OCI-M1 (cell line): ENCODE measurements at places on chromosomes 12 and 14.

- peak; percentile 63 for DNase-seq
Measured at GRCh38 chr14:103519043-103519836, 3.4 kb downstream of the CKB start.

DNA sequence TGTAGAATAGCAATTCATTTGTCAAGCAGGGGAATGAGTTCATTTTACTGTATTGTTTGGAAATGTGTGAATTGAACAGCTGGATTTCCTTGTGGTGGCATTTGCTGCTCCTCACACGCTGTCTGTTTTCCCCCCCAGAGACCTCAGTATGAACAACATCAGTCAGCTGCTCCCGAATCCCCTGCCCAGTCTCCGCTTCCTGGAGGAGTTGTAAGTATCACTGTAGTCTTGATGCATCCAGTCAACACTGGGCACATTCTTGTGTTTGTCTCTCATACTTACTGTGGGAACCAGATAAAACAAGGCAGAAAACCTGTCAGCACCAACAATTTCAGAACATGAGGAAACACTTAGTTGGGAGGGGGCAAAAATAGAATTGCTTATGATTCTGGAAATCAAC is 64.9 kb downstream of the LGR5 start:
- no peak for DNase-seq

GRCh38 chr14:59352961-59353360 is 112.2 kb downstream of the GPR135 start:
- no peak for DNase-seq

DNA sequence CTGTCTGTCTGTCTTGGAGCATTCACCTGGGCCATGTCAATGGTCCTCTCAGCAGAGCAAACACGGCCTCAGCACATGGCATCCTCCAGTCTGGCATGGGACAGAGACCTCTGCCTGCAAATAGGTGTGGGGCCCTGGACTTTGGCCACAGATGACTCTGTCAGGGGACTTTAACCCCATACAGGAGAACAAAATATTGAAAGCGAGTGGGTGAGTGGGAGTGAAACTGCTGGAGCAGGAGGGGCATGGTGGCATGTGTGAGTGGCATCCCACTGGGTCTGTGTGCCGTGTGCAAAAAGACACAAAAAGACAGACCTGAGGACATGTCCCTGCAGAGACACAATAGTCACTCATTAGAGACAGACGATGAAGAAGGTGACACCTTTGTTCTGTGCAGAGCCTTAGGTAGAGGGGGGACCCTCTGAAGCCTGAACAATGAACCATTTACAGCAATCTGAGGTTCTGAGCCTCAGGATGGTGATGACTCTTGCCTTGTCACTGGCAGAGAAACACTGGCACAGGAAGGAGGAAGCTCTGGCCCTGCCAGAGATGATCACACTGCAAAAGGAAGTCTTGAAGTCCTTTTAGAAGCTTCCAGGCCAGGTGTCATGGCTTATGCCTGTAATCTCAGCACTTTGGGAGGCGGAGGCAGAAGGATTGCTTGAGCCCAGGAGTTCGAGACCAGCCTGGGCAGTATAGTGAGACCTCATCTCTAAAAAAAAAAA is 7.5 kb downstream of the LAG3 start:
- DNase-seq = no peak

DNA sequence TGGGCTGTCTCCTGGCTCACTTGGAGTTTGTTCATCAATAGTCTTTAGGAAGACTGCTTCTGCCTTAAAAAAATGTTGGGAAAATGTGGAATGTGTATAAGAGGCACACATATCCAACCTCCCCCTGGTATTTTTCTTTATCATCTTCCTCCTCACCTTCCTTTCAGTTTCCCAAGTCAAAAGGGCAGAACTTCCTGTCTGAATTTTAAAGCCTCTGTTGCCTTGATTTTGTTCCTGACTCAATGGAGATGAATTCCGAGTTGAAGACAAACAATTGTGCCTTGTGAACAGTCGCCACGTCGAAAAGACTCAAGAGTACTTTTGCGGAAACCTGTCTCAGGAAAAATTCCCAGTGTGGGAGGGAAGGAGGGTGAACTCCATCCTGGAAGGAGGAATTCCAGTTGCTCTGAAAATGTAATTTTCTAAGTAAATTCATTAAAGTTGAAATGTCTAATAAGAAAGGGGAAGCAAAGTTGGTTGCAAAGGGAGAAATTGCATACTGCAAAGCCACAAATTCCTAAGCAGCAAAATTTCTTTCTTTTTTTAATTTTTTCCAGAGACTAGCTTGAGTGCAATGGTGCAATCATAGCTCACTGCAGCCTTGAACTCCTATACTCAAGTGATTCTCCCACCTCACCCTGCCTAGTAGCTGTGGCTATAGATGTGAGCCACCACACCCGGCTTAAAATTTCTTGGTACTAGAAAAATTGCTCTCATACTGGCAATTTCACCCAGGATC is 50.2 kb upstream of the ELK3 start:
- peak; percentile 15 for DNase-seq

- DNase-seq = no peak
Measured at GRCh38 chr12:120455302-120455701, 9.1 kb downstream of the GATC start.

- DNase-seq = no peak
Measured at GRCh38 chr12:24185782-24186181, 236.3 kb upstream of the SOX5 start.

DNA sequence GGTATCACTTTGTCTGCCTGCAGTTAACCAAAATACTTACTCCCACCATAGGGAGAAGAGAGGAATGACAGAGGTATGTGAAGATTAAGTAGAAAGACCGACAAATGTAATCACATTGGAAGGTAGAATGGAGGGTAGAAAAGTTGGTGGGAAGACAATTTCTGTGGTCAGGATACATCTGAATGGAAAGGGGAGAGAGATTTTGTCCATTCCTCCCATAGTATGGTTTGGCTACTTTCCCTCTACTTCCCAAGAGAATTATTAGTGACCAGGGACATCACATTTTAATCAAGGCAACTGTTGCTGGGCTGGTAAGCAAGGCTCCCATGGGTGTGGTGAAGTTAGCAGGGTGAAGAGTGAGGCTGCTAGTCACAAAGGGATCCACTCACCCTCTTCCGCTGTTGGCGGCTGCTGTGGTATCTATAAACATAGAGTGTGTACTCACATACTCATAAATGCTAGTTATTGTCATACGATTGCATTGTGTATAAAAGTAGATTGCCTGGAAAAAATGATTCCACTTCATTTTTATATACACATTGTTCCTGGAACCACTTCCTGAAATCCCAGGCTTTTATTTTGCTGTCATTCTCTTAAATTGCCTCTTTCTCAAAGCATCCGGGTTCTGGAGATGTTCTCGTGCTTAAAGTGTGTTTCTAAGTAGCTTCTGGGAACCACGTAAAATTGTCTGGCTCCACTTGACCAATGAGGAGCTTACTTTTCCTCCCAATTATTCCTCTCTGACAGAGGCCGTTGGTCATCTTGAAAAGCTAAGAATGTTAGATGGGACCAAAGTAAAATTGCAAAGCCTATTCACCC is 413.1 kb downstream of the ZFP36L1 start:
- DNase-seq = no peak

GRCh38 chr12:6524648-6525047 is 9.7 kb upstream of the GAPDH start:
- no peak for DNase-seq

DNA sequence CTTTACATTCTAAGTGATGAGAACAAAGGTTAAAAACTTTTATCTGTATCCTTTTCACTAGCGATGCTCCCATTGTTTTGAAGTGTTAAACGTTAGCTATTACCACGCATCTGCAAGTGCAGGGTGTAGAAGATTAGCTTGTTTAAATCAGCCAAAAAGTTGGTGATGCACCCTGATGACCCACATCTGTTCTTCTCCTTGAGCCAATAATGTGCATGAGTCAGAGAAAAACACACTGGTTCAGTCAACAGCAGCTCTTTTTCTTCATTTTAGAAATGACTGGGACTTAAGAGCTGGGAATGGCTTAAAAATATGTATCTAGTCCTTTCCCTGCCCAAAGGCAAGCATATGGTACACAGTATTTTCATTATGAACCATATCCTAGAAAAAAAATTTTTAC is 323.5 kb upstream of the PDE3A start:
- no peak for DNase-seq

GRCh38 chr14:79083356-79083755 is 913.2 kb downstream of the NRXN3 start:
- no peak for DNase-seq
